Nasal cavity respiratory epithelium epithelial cell of viscerocranial mucosa (primary cell): ENCODE measurements at places on chromosomes 3 and 15. TPM values are rescaled to one million over a fixed set of nuclear protein-coding genes. Genes with fewer than 3 reads are reported as not detected.

Gene GOLGA6B
- not detected in 2 replicates for total RNA-seq

Gene MOBP
- not detected in 2 replicates for total RNA-seq

Gene LSM3
- 2.9 and 4.4 TPM in 2 replicates for total RNA-seq

Gene CFAP100
- total RNA-seq, result not detected in 2 replicates

Gene DLL4
- total RNA-seq, result under 0.01 and 0.07 TPM in 2 replicates

Gene THAP10
- 2.4 and 3.3 TPM in 2 replicates for total RNA-seq

Gene MST1R
- total RNA-seq, result 21.9 and 24.4 TPM in 2 replicates

Gene FANCD2OS
- total RNA-seq, result not detected in 2 replicates

Gene MGA
- total RNA-seq, result 32.1 and 52.8 TPM in 2 replicates

Gene GOLGA6L7
- total RNA-seq, result not detected in 2 replicates

Gene PLCH1
- total RNA-seq, result 0.14 and 0.34 TPM in 2 replicates

Gene LPP
- 21.5 and 50.5 TPM in 2 replicates for total RNA-seq

Gene SUCNR1
- not detected in 2 replicates for total RNA-seq

Gene FBXL22
- total RNA-seq, result 0.28 and 0.34 TPM in 2 replicates

Gene ANKRD34C
- total RNA-seq, result not detected in 2 replicates

Gene PLSCR5
- total RNA-seq, result not detected in 2 replicates

Gene ABHD5
- 40.3 and 55.5 TPM in 2 replicates for total RNA-seq

Gene ZNF385D
- 0.14 TPM in 1 of 2 replicates, not detected in the other for total RNA-seq
